ENCODE measurements at places on chromosomes 1 and 21. TPM values are rescaled to one million over a fixed set of nuclear protein-coding genes. Genes with fewer than 3 reads are reported as not detected.

Gene FAM72C
- not detected for total RNA-seq

- peak; percentile 88 for DNase-seq
Measured at GRCh38 chr1:44947063-44947773, 39.2 kb downstream of the EIF2B3 start.

- peak; percentile 43 for DNase-seq
Measured at GRCh38 chr1:178093951-178094738, at the start of gene RASAL2. Gene RASAL2, plus strand, starts transcription at chr1:178094104. Its CDS starts 389 bp downstream, at chr1:178094493.

GRCh38 chr1:12005488-12006166, 13.7 kb upstream of the MIIP start:
- DNase-seq, result no peak

DNA sequence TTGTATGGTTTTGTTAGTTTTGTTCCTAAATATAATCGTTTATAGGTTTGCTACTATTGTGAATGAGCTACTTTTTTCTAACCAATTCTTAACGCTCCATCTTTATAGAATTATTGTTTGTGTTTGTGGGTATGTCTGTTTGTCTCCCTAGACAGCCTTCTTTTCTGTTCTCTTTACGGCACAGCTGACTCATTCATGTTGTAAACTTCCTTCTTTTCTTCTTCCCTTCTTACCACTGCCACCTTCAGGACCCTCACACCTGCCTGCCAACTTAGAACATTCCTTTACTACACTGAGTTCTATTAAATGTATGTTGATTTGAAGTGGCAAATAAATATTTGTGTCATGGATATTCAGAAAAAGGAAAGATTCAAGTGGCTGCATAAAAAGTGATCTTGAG, 29.1 kb downstream of the AK5 start:
- no peak for DNase-seq

GRCh38 chr1:55970526-55971110, 608.7 kb downstream of the PLPP3 start:
- peak; percentile 74 for DNase-seq

DNA sequence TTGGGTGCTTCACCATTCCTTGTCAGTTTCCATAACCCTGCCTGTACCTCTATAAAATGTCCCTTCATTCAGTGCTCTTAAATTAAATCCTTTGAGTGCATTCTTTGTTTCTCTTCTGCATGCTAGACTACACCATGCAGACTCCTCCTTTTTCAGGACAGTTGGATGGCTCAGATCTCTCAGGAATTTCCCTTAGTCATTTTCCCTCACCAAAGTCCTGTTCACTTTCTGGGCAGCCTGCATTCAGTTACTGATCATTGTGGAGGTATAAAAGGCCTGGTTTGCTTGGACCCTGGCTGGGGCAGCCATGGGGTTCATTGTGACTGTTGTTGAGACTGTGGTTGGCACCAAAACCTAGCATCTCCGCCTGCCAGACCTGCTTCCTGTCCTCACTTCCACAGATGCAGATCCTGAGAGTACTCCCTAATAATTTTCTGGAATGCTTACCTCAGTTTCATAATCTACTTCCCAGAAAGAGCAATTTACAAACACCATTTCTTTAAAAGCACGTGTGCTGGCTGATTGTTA, 88.4 kb downstream of the PDE4B start:
- peak; percentile 11 for DNase-seq

DNA sequence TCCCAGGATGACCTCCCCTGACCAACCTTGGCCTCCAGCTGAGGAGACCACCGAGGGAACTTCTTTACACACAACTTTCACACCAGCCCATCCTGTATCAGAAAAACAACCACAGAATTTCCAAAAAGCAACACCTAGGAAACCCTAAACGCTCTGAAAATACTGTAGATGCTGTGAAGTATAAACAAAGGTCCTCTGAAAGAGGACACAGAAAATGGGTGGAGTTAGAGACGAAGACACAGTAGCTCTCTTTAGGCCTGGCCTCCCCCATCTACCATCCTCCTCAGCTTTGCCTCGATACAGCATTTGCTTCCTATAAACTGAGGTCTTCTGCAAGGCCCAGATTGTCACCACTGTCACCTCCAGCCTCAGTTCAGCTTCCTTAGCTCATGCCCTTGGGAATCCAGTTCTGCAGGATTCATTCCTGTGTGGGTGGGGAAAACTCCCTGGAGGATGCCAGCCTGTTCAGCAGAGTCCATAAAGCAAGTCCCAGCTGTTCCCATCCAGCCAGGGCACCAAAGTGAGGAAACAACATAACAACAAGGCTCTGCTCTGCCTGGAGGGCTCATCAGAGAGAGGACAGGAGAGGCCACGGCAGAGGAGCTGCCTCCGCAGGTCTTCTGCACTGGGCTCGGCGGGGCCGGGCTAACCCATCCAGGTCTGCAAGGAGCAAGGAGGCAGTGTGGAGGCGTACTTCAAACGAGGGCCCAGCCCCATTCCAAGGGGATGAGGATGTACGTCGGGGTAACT, 15.0 kb downstream of the PIK3C2B start:
- no peak for DNase-seq

DNA sequence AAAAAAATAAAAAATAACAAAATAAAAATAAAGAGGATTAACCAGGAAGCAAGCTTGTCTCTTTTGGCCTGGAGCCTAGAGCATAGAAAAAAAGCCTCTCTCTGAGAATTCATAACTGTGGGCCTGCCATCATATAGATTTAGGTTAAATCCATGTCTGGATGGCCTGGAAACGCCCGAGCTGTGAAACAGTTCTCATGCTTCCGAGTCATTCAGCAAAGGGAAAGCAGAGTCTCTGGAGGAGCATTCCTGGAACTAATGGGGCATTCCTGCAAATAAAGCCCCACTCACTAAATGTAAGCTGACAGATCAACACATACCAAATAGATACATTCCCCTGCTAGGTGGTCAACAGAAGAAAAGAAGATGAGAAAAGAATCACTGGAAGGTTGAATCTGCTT, 75.8 kb upstream of the GNG4 start:
- DNase-seq, result no peak

- DNase-seq, result peak; percentile 59
Measured at GRCh38 chr1:17551755-17552234, 12.3 kb downstream of the ARHGEF10L start.

- DNase-seq, result no peak
Measured at GRCh38 chr1:58573705-58574591, 3.1 kb downstream of the TACSTD2 start.

DNA sequence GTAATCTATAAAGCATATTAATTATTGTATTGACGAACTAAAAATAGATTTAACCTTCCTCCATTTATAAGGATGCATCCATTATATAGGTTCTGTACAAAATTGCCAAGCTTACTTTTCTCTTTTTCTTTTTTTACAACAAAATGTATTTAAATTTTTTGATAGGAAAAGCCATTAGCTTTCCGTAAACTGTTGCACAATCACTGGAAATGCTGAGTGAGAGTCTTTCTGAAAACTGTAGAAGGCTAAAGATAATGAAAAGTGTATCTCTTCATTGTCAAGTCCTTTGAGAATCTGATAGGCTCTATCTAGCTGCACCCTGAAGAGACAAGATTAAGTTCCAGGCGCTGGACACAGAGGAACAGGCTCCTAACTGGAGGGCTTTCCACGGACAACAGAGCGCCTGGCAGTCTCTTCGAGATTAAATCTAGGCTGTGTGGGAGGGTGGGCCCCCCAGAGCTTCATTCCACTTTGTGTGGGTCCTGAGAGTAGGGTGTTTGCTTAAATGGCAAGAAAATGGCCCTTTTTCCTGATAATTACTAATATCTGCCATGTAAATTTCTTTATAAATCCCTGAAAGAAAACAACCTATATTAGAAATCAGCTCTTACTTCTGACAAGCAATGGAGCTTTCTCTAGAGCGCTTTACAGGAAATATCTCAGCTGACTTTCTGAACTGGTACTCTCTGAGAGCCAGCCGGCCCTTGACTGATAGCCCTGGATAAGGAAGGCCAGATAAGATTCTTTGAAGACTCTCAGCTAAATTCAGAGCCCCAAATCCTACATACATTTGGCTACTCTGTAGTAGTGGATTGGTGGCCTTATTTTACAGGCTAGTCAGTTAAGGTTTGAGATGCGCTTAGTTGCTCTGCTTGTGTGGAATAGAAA, 108.3 kb downstream of the FMN2 start:
- DNase-seq, result peak; percentile 23

DNA sequence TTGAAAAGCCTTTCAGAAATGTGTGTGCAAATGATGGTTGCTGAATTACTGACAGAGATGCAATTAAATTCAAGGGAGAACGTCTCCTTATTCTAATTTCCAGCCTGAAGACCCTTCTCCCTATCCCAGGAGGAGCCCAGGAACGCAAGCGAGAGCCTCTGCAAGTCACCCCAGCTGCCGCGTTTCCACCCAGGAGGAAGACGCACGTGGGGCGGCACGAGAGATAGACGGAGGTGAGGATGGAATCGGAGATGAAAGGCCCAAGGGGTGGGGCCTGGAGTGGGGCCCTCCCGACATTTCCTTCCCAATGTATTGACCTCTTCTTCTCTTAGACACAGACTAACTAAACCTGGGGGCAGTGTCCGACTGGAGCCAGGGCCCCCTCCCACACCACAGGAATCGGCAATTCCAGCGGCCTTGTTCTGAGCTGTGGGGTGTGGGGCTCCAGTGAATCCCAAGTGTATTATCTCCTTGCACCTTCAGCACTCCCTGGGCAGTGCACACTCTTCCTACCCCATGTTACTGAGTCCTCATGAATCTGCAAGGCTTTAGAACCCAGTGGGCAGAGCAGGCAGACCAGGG, 322.5 kb downstream of the AJAP1 start:
- DNase-seq, result no peak

- DNase-seq, result no peak
Measured at GRCh38 chr21:31176080-31176551, 137.8 kb upstream of the KRTAP19-8 start.
